AG10803 (cell line): ENCODE measurements at places on chromosomes 13 and 19.

DNA sequence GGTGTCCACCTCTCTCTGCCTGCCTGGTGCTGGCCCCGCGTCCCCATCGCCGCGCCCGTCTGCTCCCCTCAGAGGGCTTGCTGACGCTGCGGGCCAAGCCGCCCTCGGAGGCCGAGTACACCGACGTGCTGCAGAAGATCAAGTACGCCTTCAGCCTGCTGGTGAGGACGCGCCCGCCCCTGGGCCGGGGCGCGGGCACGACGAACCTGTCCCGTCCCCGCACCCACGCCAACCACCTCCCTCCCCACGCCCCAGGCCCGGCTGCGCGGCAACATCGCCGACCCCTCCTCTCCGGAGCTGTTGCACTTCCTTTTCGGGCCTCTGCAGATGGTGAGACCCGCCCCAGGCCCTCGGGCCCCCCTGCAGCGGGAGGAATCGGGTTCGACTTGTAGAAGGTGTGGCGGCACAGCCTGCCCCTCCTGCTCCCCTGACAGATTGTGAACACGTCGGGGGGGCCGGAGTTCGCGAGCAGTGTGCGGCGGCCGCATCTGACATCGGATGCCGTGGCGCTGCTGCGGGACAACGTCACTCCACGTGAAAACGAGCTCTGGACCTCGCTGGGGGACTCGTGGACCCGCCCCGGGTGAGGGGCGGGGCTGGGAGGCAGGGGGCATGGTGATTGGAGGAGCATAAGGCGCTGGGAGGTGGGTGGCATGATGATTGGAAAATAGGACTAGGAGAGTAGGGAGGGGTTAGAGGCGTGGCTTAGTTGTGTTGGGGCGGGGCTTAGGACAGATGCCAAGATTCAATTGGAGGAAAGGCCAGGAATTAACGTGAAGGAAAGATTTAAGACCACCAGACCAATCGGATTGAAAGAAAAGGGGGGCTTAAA, 6.6 kb downstream of the EPS8L1 start:
- DNase-seq = no peak

GRCh38 chr19:18475762-18476331, 37.9 kb upstream of the ISYNA1 start:
- DNase-seq = no peak

DNA sequence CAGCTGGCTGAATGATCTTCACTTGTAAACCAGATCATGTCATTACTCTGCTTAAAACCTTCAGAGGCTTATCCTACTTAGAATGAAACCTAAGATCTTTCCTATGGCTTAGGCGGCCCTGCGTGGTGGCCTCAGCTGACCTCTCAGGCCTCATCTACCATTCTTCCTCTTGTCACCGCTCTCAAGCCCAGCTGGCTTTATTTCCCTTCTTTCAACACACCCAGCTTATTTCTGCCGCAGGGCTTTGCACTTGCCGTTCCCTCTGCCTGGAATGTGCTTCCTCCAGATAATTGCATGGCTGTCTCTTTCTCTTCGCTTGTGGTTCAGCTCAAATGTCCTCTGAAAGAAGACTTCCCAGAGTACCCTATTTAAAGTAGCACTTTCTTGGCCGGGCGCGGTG, 3.6 kb upstream of the ASF1B start:
- no peak for DNase-seq

DNA sequence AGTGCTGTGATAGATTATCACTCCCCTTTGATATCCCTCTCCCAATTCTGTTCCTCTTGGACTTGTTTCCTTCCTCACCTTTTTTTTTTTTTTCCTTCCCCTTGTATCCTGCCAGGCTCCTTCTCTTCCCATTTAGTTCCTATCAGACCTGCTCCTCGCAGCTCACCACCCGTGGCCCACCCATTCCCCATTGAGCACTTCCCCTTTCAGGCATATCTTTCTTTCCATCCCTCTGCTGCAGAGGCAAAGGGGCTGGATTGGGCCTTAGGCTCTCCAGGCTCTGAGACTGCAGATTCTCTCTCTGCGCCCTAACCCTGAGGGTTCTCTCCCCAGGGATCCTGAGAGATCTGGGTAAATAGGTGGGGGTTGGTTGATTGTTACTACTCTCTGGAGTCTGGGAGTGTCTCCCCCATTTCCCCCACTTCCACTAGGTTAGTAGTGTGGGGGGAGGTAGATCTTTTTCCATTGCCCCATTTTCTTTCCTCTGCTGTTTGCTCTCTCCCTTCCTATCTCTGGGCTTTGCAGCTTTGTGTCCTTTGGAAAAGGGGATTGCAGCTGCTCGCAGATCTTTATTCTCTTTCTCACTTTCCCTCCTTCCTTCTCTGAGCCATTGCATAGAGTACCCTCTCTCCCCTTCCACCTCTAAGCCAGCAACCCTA, 2.3 kb downstream of the ARHGAP35 start:
- no peak for DNase-seq
